Thyroid gland (tissue), 4 donors: ENCODE measurements at places on chromosomes 16 and 17. TPM values are rescaled to one million over a fixed set of nuclear protein-coding genes. Genes with fewer than 3 reads are reported as not detected.
A peak's percentile ranks its signal among the peaks of the same experiment; 100 is the strongest.

The NUPR1 gene
- 1,103 TPM for total RNA-seq

The PLCG2 gene
- 11.2 TPM for total RNA-seq

The ORC6 gene
- total RNA-seq, result 1.8 TPM

The KCNG4 gene
- total RNA-seq, result not detected

GRCh38 chr16:57240851-57241250 lies 4.2 kb upstream of the ARL2BP start:
- no peak for DNase-seq

DNA sequence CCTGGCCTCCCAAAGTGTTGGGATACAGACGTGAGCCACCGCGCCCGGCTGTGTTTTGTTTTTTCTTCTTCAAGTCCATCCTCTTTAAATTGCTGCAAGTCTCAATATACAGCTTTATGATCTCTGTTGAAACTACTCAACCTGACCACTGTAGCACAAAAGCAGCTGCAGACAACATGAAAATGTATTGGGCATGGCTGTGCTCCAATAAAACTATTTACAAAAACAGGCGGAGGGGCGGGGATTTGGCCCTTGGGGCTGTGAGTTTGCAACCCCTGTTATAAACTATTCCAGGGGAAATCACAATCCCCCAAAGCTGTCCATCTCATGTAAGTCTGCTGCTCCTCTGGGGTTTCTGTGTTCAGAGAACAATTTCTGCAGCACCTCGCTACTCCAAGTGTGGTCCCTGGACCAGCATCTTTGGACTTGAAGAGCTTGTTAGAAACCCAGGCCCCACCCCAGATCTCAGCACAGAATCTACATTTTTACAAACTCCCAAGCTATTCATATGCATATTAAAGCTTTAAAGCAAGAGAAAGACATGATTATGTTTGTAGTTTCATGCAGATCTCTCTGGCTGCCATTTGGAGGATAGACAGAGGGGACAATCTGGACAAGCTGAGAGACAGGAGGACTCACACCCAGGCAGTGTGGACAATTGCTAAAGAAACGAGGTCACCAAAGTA lies 33.6 kb downstream of the TEKT5 start:
- no peak for DNase-seq

DNA sequence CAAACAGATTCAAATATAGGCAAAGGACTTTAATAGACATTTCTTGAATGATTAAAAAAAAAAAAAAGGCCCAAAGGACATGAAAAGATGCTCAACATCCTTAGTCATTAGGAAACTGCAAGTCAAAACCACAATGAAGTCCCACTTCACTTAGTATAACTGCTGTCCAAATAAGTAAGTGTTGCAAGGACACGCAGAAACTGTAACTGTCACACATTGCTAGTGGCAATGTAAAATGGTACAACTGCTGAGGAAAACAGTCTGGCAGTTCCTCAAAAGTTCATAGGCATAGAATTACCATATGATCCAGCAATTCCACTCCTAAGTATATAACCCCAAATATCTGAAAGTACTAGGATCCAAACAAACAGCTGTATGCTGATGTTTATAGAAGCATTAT lies 112.7 kb downstream of the BRIP1 start:
- DNase-seq, result no peak

DNA sequence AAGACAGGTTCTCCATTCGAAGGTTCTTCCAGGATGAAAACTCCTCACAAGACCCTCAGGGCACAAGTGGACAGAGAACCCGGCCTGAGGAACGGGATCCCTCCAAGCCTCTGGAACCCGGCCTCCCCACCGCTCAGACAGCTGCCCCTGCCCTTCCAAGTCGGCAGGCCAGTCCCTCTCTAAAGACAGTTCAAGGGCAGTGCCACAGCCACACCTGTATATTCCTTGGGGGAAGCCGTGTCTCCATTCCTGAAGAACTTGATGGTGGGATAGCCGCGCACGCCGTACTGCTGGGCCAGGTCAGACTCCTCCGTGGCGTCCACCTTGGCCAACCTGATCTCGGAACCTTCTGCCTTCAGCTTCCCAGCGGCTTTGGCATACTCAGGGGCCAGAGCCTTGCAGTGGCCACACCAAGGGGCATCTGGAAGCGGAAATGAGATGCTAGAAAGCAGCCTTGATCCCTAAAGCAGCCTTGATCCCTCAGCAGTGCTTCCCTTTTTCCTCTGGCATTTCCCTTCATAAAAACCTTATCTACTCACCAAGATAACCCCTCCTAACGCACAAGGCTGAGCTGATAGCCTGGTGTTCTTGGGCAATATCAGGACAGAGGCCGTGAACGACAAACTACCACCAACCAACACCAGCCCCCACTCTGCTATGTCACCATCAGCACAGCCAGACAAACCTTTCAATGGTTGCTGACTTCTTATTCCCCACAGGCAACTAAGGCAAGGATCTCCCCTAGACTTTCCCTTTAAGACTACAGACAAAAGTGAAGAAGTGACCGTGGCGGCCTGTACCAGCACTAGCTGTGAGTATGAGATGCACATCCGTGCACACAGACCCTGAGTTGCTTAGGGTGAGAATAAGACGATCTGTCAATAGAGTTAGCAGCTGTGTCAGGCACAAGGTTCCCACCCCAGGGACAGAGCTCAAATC lies 1.1 kb downstream of the P4HB start:
- no peak for DNase-seq

DNA sequence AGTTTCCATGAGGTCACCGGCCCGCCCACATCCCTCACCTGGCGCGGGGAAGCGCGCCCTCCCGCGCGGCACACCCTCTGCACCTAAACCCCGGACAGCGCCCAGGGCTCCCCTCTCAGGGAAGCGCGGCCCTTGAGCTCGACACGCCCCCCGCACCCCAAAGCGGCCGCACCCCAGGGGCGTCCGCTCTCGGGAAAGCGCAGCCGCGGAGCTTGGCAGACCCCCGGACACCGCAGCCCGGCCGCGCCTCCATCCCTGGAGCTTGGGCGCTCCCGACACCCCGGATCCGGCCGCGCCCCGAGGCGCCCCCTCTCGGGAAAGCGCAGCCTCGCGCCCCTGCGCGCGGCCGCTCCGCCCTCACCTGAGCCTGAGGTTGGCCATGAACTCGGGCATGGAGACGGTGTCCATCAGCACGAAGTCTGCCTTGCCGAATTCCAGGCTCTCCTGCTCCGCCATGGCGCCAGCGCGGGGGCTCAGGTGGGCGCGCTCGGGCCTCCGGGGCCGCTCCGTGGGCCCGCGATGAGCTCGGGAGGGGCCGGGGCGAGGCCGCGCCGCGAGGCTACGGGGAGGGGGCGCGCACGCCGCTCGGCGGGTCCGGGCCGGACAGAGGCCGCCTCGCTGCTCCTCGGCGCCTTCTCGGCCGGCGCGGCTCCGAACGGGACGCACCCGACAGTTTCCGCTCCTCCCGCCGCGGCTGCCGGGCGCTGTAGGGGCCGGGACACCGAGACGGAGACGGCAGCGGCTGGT lies at the start of gene MYO1D:
Gene MYO1D, minus strand, starts transcription at position 708 of the 747 bp plus-strand sequence. Its CDS starts 252 bp downstream, at position 456.
- peak; percentile 85 for DNase-seq

DNA sequence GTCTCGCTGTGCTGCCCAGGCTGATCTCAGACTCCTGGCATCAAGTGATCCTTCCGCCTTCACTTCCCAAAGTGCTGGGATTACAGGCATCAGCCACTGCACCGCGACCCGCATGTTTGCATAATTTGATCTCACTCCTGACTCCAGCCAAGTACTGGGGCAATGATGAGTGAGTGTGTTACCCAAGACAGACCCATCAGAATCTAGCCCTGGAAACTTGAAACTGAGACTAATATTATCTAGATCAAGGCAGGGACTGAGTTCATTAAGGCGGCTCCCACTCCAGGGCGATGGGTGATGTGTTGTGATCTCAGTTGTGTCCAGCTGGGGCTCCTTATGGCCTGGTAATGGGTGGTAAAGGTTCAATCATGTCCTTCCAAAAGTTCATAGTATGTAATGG lies 53.4 kb downstream of the EMP2 start:
- no peak for DNase-seq

- no peak for DNase-seq
These were observed 725.7 kb upstream of the GOT2 start for GRCh38 chr16:59459806-59460205.
